Adrenal gland (tissue), 19 donors: ENCODE measurements at places on chromosomes 6 and 20. TPM values are rescaled to one million over a fixed set of nuclear protein-coding genes. Genes with fewer than 3 reads are reported as not detected.

Gene EEF1A2
- total RNA-seq = 127 TPM

Gene CST8
- total RNA-seq = not detected

- no peaks in the 10 kb centered on the region for H3K36me3 ChIP-seq
- no peak overlapping the region for H3K27ac ChIP-seq
Measured at GRCh38 chr6:1088492-1089001, 223.4 kb upstream of the FOXQ1 start.

GRCh38 chr6:167094820-167095637 is 27.9 kb upstream of the CCR6 start:
- no peaks in the 10 kb centered on the region for H3K27me3 ChIP-seq
- no peak for DNase-seq
- no peaks in the 10 kb centered on the region for H3K4me1 ChIP-seq

DNA sequence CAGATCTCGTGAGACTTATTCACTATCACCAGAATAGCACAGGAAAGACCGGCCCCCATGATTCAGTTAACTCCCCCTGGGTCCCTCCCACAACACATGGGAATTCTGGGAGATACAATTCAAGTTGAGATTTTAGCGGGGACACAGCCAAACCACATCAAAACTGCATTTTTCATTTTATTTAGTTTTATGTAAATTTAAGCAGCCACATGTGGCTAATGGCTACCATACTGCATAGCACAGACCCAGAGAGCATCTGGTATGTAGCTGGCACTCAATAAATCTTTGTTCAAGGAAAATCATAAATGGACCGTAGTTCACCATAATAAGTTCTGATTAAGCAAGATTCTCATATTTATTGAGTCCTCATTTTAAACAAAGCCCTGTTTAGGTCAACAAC is 15.3 kb downstream of the GFOD1 start:
- H3K27me3 ChIP-seq = no peaks in the 10 kb centered on the region
- no peak overlapping the region for H3K27ac ChIP-seq
- no peaks in the 10 kb centered on the region for H3K4me1 ChIP-seq
- no peak for DNase-seq

DNA sequence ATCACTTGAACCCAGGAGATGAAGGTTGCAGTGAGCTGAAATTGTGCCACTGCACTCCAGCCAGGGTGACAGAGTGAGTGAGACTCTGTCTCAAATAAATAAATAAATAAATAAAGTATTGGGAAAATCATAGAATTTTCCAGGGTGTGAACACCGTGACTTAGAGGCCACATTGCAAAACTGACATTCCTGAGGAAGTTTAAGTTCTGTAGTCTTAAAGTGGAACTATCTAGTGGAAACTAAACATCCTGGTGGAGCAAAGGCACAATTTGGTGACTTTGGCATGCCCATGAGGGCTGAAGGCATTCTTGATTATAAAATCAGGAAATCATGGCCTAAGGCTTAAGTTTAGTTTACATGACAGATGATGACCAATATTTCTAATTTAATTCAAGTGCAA is 32.7 kb upstream of the MCM3 start:
- DNase-seq = no peak
- no peaks in the 10 kb centered on the region for H3K4me1 ChIP-seq
- H3K27ac ChIP-seq = no peak overlapping the region
- H3K4me3 ChIP-seq = no peak overlapping the region
- H3K36me3 ChIP-seq = no peaks in the 10 kb centered on the region
- H3K27me3 ChIP-seq = no peaks in the 10 kb centered on the region

DNA sequence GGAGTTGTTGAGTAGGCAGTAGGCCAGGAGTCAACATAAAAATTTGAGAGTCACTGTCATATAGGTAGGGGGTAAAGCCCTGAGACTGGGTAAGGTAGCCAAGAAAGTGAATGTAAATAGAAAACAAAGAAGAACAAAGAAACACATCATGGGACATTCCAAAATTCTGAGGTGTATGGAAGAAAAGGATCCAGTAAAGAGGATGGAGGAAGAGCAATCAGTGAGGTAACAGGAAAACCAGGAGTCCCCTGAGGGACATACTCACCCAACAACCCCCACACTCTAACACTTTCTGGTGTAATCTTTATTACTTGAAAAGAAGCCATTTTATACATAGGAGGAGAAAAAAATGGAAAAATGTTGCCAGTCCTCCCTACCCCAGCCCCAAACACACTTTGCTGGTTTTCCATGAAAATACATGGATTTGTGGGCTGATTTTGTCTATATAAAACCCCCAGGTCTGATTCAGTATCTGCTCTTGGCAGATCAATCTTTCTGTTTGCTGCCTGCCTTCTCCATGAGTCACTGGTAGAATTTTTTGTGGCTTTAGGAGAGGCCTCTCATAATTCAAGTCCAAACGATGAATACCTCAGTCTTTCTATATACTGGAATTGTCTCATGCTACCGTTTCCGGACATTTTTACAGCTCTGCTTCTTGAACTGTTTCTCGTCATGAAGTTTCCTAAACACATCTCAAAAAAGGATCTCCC is 271.4 kb upstream of the MAN1A1 start:
- DNase-seq = peak; percentile 12
- H3K4me3 ChIP-seq = no peak overlapping the region
- peaks cover 7% of the 10 kb centered on the region for H3K4me1 ChIP-seq
- H3K27ac ChIP-seq = no peak overlapping the region
- H3K27me3 ChIP-seq = no peaks in the 10 kb centered on the region

DNA sequence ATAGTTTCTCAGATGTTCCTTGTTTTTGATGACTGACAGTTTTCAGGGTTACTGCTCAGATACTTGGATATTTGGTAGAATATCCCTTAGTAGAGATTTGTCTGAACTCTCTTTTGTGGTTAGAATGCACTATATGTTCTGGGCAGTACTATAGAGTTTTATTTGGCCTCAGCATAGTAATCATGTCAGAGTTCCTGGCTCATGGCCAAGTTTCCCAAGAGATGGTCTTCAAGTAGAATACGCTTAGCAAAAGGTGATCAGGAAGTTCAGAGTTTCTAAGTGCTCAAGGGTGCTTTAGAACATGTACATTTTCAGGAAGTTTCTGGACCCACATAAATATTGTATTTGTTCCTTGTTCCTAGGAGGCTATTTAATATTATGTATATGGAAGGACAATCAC is 1209.7 kb upstream of the GJE1 start:
- H3K4me1 ChIP-seq = no peaks in the 10 kb centered on the region
- H3K4me3 ChIP-seq = no peak overlapping the region
- H3K27me3 ChIP-seq = no peaks in the 10 kb centered on the region
- no peak for DNase-seq
- no peaks in the 10 kb centered on the region for H3K36me3 ChIP-seq
- no peak overlapping the region for H3K27ac ChIP-seq
